ENCODE measurements at places on chromosomes 2 and 18.

DNA sequence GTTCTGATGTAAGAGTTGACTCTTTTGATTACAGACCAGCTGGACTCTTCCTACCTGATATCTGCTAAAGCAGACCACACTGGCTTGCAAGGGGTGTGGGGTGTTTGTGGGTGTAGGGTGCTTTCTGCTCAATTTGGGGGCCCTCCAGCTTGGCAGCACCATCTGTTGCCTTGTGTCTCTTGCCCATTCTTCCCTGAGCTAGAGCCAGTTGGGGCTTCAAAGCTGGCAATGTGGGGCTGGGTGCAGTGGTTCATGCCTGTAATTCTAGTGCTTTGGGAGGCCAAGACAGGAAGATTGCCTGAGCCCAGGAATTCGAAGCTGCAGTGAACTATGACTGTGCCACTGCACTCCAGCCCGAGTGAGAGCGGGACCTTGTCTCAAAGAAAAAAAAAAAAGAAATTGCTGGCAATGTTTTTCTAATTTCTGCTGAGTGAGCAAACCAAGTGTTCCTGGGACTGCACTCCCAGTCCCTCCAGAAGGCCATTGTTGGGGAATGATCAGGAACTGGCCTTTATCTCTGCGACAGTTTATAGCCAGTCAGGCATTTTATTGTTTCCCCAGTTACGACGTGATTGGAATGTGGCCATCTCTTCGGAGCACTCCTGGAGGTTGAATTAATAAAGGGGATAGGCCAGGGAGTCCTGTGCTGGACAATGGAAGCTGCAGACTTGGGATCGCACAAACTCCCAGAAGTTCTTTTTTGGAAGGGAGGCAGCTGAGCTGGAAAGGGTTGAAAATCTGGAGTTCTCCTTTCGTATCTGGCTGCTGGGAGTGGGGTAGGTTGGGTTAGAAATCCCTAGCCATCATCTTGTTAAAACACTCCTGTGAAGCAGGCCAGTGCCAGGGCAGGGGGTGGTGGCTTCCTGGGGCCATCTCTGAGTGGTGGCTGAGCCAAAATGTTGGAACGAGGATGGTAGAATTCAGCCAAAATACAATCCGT lies 57.2 kb downstream of the LIPG start:
- no peak for DNase-seq

DNA sequence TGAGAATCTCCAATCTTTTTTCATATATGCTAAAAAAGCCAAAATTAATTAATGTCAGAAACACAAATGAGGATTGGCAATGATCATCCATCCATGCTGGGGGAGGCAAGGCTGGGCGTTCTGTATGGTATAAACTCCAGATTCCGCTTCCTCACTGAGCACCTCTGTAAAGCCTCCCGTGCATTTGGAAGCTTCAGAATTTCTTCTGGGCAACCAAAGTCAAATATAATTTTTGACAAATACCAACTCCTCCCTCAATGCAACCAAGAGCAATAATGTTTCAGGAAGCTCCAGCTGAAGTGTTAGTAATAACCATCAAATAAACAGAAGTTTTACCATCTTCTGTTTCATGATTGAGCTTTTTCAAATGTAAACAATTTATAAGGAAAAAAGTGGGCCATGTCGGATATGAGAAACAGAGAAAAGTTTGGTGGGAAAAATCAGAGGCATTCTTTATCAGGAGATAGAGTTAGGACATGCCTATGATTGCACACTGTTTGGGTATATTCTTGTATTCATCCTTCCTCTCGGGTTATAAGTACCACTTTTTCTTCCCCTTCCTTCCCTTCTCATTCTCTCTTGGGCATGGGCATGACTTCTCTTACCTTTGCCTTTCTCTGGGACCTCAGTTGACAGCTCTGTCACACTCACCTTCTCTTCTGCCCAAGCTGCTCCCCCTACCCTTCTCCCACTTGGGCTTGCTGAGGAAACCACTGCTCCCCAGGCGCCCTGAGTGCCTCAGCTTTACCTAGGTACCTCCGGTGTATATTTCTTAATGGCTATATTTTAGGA lies 149.5 kb upstream of the ZEB2 start:
- no peak for DNase-seq

DNA sequence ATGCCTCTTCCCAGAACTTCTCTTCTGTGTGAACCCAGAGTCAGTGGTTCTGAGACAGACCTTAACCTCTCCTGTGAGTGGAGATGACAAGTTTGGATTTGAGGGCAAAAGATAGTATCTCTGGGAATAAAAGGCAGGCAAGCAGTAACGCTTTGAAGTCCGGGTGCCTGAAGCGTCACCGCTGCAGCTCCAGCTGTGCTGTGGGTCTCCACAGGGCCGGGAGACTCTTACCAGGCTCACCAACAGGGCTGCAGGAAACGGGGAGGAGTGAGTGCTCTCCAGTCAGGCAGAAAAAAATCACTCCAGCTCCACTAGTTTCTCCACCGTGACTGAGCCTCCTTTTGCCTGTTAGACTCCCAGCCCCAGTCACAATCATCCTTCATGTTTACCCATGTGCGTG lies 79.7 kb upstream of the MAP4K4 start:
- no peak for DNase-seq

GRCh38 chr2:20638014-20638413 lies 12.9 kb downstream of the HS1BP3 start:
- DNase-seq, result no peak

DNA sequence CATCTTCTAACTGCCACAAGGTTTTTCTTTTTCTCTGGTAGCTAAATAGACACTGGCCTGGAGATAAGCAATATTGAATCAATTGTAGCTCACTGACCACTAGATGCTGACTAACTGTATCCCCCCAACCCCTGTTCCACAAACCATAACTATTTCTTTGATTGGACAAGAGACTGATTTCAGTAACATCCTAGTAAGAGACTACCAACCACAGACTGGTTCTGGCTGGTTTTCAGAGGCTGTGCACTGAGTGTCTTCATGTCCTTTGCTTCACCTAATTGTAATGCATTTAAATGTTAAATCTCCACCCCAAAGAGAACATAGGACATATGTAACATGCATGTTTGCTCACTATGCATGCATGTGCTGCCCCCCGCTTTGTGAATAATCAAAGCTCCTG lies 3.2 kb upstream of the AAK1 start:
- DNase-seq, result no peak

- DNase-seq, result no peak
These were observed 103.4 kb upstream of the RNU4ATAC start for GRCh38 chr2:121427187-121427689.

DNA sequence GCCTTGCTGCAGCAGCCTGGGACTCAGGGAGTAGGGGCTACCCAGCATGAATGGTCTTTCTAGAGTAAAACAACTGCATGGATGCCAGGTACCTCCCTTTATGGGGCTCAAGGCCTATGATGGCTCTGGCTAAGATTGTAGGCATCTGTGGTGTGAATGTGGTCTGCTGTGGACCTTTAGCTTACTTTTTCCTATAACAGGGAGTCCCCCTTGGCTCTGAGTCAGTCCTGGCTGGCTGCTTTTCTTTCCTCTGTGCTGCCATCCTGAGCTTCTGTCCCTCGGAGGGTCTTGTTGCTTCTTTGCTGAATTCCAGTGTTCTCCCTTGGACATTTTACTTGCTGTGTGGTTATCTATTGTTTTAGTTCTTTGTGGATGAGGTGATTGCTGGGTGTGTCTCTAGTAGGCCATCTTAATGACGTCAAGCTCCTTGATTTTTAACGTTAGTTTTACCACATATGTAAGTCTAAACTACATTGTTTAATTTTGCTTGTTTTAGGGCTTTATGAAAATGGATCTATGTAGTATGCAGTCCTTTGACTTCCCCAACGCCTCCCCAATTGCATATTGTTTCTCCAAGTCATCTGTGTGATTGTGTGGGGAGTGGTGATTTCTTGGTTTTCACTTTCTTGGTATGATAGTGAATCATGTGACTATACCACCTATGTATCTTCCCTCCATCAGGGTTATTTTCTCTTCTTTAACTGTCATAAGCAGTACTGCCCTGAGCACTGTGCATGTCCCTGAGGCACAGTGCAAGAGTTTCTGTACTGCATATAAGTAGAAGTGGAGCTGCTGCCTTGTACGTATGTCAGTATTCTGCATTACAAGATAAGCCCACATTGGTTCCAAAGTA lies 92.4 kb downstream of the NCK2 start:
- no peak for DNase-seq

DNA sequence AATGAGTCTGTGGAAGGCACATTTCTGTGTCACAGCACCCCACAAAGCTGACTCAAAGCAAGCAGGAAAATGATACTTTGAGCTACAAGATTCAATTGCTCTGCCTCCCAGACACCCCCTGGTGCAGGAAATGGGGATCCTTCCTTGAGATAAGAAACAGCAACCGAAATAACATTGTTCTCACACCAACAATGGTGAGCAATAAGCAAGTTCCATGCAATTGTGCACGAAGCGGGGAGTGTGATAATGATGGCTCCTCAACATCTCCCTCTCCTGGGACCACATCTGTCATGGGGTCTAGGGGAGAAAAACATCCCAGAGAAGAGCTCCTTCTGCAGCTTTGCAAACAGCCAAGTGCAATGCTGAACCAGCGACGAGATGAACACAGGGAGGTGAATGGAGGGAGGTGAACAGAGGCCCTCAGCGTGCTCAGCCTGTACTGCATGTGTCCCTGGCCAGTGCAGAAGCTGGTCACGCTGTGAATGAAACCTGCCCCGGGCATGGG lies 67.7 kb downstream of the PDCL3 start:
- DNase-seq, result no peak

DNA sequence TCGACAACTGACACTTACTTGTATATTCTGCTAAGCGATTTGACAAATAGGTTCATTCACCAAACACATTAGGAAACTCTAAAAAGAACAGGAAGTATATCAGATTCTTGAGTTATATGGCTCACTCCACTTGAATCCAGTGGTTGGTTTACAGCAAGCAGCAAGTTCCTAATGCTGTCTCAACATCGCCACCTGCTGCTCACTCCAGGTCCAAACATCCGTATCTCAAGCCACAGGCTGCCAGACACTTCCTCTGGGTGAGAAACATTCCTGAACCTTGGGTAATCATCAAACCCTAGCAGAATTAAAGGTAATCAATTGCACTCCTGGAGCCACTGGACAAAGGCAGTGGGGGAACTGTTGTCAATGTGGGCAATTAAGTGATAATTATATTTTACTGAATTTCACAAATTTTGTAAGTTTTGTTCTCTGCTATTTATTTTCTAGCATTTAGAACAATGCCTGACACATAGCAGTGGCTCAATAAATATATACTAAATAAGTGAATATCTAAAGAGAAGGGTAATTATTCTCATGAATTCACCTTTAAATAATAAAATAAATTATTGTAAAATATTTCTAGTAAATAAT lies 107.1 kb upstream of the TTN start:
- peak; percentile 54 for DNase-seq

DNA sequence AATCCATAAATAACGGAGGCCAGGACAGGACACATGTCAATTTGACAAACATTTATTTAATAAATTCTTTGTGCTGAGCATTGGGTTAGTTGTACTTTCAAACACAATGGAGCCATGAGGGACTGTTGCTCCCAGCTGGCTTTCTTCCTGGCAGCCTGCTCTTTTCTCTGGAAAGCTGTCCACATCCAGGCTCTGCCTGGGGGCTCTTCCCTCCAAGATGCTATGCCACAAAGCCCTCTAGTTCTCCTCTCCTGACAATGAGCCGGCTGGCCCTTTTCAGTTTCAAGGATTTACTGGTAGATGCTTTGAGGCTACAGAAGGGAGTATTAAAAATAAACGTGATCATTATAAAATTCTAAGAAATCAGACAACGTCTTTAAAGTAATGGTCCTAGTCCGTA lies 44.1 kb upstream of the SLC14A2 start:
- DNase-seq, result no peak

DNA sequence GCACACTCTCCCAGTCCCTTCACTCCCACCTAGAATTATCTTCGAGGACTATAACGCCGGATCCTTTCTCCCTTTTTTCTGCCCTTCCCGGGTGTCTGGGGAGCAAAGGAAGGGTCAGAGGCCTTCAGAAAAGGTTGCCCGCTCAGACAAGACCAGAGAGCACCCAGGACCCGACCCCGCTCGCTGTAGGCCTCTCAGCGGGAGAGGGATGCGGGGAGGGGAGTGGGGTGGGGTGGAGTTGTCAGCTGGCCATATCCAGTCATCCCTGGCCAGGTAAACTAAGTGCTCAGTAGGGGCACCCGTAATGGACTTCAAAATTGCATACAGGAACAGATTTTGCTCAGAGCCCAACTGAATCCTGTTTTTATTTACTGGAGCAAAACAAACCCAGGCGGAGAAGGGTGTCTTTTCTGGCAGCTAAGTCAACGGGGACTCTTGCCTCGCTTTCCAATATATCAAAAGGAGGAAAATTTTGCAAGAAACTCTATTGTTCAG lies 65.0 kb downstream of the NOL4 start:
- DNase-seq, result no peak

DNA sequence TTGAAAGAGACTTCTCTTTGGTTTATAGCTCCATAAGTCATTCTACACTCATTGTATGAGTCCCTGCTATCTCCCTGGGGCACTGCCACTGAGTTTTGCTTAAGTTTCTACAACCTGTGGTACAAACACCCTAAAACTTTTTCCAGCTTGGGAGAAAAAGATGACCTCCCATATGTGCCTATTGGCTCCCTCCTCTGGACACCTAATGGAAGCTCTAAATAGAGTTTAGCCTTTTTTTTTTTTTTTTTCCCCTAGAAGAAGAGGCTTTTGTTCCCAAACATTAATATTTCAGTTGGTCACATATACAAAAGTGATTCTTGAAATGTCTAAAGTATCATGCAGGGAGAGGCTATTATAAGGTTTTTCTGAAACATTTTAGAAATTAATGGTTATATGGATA lies 547.2 kb upstream of the TMEFF2 start:
- no peak for DNase-seq

- DNase-seq, result no peak
These were observed 5.8 kb downstream of the GAD1 start for GRCh38 chr2:170822290-170823087.

Measured in activated CD8-positive, alpha-beta memory T cell treated with anti-CD3 and anti-CD28 coated beads for 1 hour (primary cell).